ENCODE measurements at places on chromosomes 4 and X.

- DNase-seq = no peak
Observed at GRCh38 chr4:79959652-79960051, 113.4 kb downstream of the ANTXR2 start.

DNA sequence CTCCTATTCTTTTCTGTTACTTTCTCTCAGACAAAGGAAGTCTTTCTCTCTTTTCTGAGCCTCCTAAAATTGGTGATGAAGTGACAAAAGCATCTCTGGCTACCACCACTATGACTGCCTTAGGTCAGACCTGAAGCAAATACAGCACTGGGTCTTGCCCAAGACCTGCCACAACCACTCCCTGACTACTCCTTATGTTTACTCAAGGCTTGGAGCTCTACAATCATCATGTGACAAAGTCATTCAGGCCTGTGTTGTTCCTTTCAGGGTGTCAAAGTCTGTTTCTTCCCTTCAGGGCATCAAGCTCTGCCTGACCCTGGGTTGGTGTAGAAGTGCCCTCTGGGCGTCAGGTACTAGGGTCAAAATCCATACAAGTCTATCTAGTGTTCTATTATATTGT is 419.2 kb upstream of the CT83 start:
- no peak for DNase-seq

GRCh38 chr4:80419946-80420345 is 84.4 kb downstream of the CFAP299 start:
- no peak for DNase-seq

- DNase-seq = no peak
Observed at GRCh38 chrX:56932653-56933339, 62.5 kb downstream of the SPIN3 start.

GRCh38 chr4:3007724-3008123 is 44.4 kb downstream of the GRK4 start:
- DNase-seq = no peak

- DNase-seq = no peak
Observed at GRCh38 chr4:24809815-24810405, 14.5 kb downstream of the SOD3 start.

- no peak for DNase-seq
Observed at GRCh38 chr4:8725845-8726244, 133.3 kb downstream of the CPZ start.

- no peak for DNase-seq
Observed at GRCh38 chrX:110188701-110189558, 129.0 kb downstream of the AMMECR1 start.

DNA sequence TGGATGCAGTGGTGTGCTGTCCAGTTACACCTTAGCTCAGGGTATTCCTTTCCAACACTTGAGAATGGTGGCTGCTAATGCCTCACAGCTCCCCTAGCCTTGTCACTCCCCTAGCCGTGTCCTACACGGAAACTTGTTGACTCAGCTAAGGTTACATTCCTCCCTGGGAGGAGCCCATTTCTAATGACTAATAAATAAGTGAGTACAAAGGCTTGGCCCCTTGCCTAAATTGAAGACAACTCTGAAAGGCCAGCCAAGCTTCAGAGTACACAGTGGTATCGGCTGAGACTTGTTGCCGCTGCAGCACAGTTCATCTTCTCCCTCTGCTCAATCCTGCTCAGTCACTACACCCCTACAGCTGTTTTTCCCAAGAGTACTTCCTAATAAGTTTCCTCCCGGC is 21.2 kb upstream of the SLC25A31 start:
- no peak for DNase-seq

DNA sequence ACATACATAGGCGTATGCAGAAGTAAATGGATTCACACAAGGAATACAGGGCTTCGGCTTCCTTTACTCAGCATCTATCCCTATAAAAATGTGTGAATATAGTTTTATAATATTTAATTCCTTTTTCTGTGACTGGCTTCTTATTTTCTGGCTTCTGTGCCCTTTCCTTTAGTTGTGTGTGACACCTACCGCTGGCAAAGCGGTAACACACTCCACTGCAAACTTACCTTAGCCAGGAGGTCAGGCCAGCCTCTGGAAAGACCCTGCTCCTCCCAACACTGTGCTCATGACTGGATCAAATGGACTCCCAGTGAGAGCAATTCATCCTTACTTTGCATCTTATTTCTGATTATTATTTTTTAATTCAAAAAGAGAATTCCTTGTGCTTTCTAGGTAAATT is 244.2 kb downstream of the ANK2 start:
- DNase-seq = no peak

DNA sequence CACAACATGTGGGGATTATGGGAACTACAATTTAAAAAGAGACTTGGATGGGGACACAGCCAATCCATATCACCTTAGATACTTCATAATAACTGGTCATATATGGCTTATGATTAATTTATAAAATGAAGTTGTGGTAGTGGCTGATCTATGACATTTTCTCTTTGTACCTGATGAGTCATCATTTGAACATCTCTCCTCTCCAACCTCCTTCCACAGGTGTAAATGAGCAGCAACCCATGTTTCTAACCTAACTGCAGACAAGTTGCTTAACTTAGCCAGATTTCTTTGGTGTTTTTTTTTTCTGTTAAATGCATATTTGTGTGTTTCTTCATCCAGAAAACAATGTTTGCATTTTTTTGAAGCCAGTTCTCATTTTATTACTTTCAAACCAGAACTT is 42.6 kb downstream of the SPANXA2 start:
- no peak for DNase-seq

DNA sequence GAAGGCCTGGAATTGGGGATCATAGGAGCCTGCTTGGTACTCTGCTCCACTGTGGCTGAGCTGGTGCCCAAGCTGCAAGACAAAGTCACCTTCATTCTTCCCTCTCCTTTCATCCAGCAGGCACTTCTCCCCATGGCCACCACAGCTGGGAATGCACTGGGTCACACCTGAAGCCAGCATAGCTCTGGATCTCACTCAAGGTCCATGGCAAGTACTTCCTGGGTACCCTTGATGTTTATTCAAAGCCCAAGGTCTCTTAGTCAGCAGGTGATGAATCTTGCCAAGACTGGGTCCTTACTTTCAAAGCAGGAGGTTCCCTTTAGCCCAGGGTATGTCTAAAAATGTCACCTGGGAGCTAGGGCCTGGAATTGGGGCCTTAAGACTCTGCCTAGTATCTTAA is 4.9 kb upstream of the SLC4A4 start:
- DNase-seq = no peak

DNA sequence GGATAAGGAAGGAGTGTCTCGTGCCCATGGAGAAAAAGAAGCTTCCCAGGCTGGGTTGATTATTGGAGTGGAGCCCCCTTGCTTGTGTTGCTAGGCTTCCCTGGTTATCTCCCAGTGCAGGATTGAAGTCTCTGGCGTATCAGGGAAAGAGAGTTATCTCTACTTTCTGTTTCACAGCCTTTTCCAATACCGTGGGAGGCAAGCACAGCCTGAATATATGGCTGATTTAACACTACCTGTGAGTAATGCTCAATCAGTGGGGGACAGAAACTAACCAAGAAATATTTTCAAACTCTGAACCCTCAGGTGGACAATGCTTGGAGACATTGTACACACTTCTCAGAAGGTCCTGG is 65.2 kb downstream of the SERPINA7 start:
- DNase-seq = no peak

DNA sequence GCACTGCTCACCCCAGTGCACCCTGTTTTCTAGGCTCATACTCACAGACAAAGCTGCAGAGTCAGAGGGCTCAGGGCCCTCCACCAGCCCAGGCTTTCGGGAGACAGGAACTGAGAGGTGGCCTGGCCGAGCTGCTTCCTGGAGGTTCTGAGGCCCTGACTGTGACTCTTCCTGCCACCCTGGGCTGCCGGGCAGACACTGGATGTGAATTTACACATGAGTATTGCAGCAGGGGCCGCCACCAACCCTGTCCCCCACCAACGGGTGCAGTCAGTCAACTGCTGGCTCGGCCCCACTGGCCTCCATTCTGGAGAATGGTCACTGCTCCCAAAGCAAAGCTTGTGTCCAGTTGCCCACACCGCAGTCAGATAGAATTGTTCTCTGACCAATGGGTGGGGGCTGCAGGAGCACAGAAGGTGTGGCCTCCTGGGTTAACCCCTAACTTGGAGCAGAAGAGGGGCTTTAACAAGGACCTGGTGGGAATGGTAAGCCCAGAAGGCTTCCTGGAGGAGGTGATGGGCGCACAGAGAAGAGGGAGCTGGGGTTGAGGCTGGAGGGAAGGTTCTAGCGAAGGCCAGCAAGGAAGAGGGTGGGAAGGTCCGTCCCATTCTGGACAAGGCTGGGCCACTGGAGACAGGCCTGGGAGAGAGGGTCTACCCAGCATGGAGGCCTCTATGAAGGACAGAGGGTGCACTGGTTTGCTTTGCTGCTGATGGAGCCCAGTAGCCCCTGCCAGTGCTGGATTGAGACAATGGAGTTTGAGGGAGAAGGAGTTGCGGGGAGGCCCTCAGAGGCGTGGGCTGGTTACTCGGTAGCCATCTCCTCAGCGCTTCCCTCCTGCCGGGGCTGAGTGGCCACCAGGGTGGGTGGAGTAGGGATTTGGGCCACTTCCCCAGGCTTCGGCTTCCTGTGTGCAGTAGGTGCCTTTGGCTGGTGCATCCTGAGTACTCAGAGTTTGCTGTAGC is 135.3 kb downstream of the CPZ start:
- DNase-seq = no peak

- DNase-seq = no peak
Observed at GRCh38 chr4:138802499-138802898, 213.1 kb upstream of the NOCT start.

DNA sequence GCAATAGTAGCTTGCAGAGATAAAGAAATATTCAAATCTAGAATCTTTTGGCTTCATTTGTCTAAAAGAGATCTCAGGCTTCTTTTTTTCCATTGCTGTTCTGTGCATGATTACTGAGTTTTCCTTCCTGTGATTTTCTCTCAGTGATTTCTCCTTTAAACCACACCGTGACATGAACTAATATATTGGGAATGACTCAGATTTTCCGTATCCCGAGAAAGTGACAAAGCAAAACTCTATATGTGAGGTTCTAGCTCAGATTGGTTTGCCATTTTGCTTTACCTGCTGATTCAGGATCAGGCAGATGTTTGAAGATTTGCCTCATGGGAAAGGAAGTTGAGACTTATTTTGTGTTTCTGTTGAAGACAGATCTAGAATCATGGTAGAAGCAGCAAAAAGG is 59.4 kb downstream of the MTHFD2L start:
- DNase-seq = no peak

GRCh38 chrX:16771483-16772398 is 14.5 kb upstream of the TXLNG start:
- DNase-seq = no peak

DNA sequence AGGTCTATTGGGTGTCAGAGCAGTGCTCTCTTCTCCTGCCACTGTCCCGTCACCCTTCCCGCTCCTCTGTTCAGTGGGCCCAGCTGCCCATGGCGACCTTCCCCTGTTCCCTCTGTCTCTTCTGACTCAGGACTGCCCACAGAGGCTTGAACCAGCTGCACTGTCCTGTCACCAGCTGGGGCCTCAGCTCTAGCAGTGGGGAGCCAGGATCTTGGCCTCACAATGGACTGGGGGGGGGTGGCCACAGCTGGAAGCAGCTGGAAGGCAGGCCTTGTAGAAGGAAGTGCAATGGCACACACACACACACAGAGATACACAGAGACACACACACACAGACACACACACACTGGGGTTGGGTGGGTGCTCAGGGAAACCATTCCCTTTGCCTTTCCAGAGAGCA is 114.0 kb upstream of the PJA1 start:
- DNase-seq = no peak

- no peak for DNase-seq
Observed at GRCh38 chrX:129653181-129653970, 1.4 kb downstream of the APLN start.

- DNase-seq = no peak
Observed at GRCh38 chr4:40763228-40763716, 13.5 kb downstream of the NSUN7 start.

- no peak for DNase-seq
Observed at GRCh38 chr4:2722033-2722432, 34.1 kb downstream of the TNIP2 start.

DNA sequence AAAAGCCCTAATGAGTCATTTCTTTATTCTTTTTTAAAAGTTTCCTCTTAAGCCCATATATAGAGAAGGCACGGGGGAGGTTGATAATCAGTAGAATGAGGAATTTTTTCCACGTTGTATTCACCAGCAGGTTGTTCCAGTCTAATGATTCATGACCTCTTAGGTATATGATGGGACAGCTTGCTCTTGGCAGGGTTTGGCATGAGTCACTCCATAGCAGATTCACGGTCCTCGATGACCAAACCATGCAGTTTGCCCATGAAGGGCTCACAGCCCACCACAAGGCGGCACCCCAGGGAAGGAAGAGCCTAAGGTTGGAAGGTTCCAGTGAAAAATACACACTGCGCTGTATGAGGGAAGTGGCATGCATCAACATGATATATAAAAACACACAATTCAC is 623.8 kb upstream of the DIPK2B start:
- peak; percentile 42 for DNase-seq

GRCh38 chr4:86184216-86184900 is 175.5 kb downstream of the MAPK10 start:
- DNase-seq = no peak

DNA sequence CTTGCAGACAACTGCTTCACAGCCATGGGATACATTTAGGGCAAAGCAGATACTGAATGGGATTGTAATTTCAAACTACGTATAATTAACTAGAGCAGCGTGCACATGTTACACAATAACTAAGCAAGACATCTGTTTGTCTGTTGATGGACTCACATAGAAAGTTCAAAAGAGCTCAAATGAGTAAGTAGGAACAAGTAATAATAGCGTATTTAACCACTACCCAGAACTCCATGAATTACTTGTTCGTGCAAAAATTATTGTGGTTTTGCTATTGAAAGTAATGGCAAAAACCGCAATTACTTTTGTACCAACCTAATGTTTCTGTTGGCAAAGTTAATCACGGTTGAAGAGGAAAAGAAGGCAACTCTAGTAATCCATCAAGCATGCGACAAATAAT is 825.4 kb downstream of the PCDH18 start:
- DNase-seq = no peak

- DNase-seq = no peak
Observed at GRCh38 chr4:37671072-37671471, 15.1 kb downstream of the RELL1 start.

DNA sequence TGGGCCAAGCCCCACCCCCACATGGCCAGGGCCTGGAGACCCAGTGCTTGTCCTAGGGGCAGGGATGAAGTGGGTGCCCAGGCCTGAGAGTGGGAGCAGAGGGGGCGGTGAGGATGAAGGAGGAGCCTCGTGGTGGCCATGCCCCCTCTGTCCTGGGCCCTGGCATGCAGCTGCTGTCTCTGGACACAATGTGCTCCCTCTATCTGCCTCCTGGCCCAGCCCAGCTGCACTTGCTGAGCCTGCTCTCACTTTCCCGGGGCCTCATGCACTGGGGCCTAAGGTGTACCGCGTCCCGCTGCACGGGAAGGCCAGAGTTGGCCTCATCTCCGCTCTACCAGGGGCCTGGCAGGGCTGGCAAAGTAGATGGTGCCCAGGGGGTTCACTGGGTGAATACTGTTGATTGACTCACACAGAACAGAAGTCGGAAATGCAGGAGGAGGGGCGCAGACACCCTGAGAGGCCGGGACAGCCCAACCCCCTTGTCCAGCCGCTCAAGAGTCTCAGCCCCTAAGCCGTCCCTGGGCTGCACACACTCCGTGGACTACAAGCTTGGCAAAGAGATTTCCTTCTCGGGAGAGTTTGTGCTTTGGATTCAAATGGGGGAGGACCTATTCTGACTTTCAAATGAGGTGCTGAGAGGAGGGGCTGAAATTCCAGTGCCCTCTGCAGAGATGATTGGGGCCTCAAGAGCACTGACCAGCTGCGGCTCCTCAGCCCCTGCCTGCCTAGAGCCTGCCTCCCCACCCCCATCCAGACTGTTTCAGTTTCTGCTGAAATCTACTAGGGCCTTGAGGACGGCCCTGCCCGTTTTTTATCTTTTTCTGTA is 112.4 kb downstream of the PSAPL1 start:
- no peak for DNase-seq
